Fibroblast of skin of abdomen (primary cell): ENCODE measurements at places on chromosomes 4 and X.
A peak's percentile ranks its signal among the peaks of the same experiment; 100 is the strongest.

DNA sequence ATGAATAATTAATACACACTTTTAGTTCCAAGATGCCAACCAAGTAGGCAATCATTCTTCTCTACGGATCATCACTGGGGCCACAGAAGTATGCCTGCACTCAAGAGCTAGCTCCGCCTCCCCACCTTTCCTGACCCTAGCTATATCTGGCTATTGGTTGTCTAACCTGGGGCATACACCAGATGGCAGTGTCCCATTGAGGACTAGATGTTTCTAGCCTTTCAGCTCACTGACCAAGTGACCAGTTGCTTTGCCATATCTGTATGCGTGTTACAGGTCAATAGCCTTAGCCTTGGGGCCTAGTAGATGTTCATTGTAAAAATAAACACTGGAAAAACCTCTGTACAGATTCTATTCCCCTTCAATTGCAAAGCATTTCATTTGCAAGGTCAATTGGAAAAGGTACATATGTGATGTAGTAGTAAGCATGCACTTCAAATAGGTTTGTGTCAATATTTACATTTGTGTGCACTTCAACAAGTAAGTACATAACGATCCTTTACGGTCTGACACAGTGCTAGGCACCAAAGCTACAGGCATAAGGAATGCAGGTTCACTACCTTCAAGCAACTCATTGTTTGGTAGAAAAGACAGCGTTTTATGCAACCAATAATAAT is 521.7 kb downstream of the PPARGC1A start:
- no peak for DNase-seq

DNA sequence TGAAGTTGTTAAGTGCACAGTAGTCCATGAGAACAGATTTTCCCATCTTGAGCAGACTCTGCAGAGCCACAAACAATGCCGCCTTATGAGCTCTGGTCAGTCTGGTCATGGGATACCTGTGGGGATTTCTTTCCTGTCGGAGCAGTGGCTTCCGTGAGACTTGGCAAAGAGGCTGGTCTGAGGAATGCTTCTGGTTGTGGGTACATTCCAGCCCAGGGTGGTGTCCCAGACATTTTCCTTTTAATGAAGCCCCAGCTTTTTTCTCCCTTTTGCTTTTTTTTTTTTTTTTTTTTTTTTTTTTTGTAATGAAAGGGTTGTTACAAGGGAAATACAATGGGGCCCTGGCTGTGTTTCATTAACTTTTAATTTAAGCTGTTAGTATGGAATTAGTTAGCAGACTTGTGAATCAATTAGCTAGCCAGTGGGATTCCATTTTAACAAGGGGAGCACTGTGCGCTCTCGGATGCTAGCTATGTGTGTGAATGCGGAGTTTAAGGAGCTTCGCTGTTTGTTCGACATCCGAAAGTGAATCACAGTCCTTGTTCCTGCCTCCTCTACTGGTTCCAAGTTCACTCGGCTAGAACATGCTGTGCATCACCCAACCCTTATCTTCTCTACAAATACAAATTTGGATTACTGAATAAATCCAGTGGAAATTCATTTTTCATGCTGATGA is 225.1 kb downstream of the CBR4 start:
- no peak for DNase-seq

GRCh38 chrX:136192839-136193414 is 45.6 kb downstream of the FHL1 start:
- peak; percentile 67 for DNase-seq

DNA sequence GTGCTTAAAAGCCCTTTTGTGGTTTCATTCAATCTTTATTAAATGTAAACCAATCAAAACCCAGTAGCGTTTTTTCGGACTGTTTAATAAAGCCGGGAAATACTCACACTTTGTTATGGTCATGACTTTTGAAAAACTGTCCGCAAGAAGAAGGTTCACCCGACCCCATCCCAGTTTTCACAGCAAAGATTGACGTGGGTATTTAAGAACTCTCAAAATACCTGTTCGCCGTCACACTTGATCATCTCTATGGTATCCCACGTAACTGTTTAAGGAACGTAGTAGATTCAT is 20.9 kb downstream of the ETDB start:
- no peak for DNase-seq

GRCh38 chrX:39848900-39849299 is 248.9 kb downstream of the BCOR start:
- peak; percentile 69 for DNase-seq

DNA sequence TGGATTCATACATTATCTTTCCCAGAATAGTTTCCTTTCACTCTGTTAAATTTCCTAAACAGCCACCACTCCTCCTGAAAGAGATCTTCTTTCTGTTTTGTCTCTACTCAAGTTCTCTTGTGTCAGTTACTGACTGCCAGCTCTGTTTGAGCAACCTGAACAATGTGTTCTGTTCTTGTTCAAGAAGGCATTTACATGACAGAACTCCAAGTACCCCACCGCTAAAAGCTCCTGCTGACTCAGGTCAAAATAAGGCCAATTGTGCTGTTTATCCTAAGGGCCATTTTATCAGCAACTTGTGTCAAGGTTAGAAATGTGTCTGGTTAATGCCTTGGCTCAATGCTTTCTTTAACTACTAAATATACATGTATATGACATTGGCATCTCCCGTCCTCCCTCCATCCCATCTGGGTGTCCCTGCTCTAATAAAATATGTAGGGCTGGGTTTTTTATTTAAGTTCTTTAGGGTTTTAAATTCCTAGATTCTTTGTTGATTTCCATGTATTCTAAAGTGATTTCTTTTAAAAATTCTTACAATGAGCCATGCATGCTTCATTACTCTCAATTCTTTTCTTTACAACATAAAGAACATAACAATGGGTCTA is 144.3 kb upstream of the PAQR3 start:
- no peak for DNase-seq

GRCh38 chrX:150358651-150359050 is 4.5 kb upstream of the MAMLD1 start:
- no peak for DNase-seq

DNA sequence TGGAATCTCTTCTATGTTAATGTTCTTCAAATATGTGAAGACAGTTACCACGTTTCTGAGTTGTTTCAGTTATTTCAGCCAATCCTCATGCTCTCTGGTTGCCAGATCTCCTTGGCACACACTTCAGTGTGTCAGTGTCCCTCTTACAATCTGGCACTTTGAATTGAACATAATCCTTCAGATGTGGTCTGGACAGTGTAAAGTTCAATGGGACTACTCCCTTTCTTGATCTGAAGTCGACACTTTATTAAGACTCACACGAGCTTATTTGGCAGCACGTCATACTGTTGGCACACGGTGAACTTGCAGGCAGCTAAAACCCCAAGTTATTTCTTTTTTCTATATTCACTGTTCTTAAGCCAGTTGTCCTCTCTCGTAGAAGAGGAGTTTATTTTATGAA is 28.2 kb downstream of the ARSJ start:
- peak; percentile 51 for DNase-seq

DNA sequence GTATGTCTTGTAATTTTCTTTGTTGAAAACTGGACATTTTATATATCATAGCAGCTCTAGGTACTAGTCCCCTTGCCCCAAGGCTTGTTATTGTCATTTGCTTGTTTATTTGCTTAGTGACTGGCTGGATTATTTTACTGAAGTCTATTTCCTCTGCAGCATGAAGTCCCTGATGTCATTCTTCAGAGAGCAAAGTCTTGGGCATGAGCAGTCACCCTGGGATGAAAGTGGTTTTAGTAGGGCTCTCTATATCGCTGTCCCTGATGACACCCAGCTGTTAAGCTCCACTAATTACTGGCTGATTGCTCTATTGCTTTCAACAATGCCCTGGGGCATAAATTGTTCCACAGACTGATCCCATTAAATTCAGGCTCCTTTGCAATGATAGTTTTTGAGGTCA is 113.5 kb upstream of the USP9X start:
- DNase-seq, result no peak

DNA sequence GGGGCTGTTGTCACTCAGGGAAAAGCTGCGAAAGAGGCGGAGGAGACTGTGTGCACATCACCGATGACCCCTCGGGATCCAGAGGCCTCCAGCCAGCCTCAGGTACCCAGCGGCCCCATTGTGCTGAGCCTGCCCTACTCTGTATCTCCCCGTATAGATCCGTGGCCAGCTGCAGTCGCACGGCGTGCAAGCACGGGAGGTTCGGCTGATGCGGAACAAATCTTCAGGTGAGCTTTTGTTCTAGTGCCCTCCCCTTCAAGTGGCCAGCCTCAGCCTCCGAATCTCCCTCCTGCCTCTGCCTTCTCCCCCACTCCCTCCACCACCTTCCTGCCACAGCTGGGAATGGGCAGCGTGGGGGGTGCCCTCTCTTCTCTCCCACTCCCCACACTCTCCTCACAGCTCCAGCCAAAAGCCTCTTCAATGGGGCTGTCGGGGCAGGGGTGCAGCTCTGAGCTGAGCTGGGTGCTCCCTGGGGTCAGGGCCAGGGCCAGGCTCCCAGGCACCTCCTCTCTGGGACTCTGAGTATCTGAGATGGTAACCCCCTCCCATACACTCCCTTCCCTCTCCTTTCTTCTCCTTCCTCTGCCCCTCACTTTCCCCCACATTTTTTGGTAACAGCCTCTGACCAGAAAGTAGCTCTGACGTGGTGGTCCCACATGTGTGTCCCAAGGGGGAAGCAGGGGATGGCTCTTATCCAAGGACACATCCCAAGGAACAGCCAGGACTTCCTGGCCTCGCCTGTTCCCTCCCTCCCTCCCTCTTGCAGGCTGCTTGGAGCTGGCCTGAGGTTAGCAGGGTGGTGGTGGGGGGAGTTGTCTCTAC is 20.4 kb upstream of the UBA1 start:
- no peak for DNase-seq

DNA sequence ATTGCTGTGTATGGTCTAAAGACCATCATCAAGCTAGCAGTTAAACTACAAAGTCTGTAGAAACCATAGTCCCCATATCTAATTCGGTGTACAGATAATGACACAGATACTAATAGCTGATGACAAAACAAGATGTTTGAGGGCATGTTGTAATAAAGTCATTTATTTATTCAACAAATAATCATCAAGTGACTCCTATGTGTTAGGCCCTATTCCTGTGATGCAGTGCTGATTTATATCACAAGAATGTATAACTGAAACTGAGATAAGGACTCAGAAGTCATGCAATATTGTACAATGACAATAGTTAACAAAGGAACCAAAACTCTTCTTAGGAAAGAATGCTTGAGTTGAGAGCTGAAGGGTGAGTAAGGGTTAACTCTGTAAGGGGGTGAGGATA is 315.0 kb upstream of the NR3C2 start:
- DNase-seq, result no peak

DNA sequence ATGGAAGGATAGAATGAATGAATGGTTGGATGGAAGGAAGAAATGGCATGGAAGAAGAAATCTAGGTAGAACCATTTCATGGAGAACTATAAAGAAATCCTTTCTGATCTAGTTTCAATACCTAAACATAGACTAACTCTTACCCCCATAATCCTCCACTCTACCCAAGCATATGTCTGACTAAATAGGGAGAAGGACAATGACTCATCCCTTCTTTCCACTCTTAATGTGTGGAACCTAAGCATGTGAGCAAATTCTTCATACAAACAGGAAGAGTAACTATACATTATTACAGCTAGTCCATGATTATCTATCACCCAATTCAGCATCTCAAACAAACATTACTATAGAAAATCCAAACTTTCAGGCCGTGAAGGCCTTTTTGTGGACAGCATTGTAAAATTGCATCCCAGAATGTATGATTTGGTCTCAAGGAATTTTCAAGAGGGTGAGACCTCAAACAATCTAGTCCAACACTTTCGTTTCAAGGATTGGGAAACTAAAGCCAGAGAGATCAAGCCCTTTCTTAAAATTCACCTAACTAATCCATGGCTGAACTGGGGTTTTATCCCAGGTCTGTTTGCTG is 11.2 kb downstream of the C1QTNF7 start:
- DNase-seq, result peak; percentile 55

- no peak for DNase-seq
Measured at GRCh38 chr4:119116021-119116420, 19.6 kb upstream of the MYOZ2 start.

GRCh38 chr4:38667085-38667893 is 3.3 kb downstream of the KLF3 start:
- DNase-seq, result peak; percentile 99

- no peak for DNase-seq
Measured at GRCh38 chr4:88441696-88442095, 15.2 kb upstream of the HERC5 start.

DNA sequence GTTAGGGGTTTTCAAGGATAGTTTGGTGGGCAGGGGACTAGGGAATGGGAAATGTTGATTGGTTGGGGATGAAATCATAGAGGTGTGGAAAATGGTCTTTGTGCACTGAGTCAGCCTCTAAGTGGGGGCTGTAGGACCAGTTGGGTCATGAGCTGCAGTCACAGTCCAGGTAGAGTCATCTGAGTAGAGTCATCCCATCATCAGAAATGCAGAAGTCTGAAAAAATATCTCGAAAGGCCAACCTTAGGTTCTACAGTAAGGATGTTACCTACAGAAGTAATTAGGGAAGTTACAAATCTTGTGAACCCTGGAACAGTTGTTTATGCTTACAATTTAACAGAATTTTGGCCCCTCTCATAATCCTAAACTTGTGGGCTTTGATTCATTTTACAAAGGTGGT is 63.4 kb upstream of the AP1S2 start:
- DNase-seq, result no peak

- DNase-seq, result peak; percentile 9
Measured at GRCh38 chr4:148998719-148999118, 556.5 kb upstream of the NR3C2 start.

- DNase-seq, result peak; percentile 84
Measured at GRCh38 chr4:56937262-56937661, 29.6 kb downstream of the REST start.

DNA sequence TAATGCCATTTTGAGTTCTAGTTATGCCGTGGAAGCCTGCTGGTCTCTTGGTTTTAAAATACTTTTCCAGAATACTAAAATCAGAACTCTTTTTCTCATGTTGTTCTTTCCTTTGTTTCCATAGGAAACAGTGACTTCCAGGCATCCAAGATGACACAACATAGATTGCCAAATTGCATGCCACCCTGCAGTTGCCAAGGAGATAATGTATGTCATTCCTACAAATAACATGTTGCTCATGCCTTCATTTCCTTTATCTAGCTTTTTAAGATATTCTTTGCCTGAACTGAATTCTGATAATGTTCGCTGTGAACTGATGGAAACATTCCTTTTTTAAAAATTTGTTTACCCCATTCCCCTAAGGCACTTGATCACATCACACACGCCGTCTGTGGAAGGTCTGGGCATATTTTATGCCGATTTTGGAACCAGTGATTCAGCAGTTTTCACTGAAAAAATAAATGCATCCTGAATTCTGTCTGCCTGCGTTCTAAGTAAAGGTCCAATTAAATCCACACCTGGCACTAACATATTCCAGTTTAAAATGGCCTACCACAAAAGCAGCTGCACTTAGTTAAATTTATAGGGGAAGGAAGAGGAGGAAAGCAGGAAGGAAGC is 38.0 kb upstream of the COX7B2 start:
- DNase-seq, result no peak

GRCh38 chrX:53556868-53557267 is 122.7 kb upstream of the HSD17B10 start:
- no peak for DNase-seq

DNA sequence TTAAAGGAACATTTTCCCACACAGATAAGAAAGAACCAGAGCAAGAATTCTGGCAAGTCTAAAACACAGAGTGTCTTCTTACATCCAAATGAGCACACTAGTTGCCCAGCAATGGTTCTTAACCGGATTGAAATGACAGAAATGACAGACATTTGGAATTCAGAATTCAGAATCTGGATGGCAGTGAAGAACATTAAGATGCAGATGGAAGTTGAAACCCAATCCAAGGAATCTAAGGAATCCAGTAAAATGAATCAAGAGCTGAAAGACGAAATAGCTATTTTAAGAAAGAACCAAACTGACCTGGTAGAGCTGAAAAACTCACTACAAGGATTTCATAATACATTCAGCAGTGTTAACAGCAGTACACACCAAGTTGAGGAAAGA is 21.5 kb downstream of the ANAPC10 start:
- DNase-seq, result peak; percentile 9
